ENCODE measurements at places on chromosomes 12 and 14.
A peak's percentile ranks its signal among the peaks of the same experiment; 100 is the strongest.

DNA sequence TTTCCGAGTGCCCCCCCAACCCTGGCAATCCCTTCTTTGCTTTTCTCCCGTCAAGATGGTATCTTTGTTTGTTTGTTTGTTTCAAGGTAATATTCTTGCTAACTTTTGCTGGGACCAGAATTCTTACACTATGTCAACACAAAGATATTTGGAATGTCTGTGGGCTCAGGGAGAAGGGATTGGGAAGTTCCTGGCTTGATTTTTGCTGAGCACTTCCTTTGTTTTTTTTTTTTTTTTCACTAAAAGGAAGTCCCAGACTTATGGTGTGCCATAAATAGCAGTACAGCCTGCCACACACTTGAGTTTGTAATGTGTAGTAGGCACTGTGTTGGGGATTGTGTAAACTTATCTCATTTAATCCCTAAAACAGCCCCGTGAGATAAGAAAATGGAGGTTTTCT, 11.2 kb upstream of the RNU6-7 start:
- DNase-seq: no peak

- DNase-seq: no peak
Observed at GRCh38 chr12:93938931-93939330, 209.4 kb upstream of the PLXNC1 start.

- peak; percentile 31 for DNase-seq
Observed at GRCh38 chr12:11958221-11959091, 112.3 kb upstream of the BCL2L14 start.

DNA sequence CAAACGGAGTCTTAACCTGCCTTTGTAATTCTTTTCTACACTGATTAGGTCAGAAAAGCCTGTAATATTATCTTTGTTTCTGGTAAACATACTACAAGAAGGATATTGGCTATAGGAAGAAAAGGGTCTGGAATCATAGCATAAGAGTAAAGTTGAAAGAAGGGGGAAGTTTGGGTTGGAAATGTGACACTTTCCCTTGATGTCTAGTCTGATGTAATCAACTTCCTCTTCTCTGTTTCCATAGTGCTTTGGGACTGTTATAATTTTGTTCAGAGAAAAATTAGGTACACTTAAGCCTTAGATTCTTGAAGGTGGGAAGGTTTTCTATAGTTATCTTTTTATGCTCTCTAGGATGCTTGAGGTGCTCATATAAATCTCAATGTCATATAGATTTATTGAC, 322.2 kb downstream of the AEBP2 start:
- no peak for DNase-seq

DNA sequence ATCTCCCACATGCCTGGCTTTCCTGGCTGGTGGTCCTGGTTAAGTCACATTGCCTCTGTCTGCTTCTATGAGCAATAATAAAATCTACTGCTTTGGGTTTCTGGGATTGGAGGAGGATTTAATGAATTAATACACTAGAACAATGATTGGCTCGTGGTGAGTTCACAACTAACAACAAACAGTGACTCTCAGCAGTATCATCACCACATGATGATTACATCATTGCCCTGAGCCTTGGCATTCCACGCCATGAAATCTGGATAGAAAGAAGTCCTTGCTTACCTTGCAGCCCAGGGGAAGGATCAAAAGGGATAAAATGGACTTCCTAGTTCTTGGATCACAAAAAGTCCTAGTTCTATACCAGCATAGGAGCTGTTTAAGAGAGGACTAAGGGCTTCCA, 1069.0 kb downstream of the VRK1 start:
- DNase-seq: no peak

DNA sequence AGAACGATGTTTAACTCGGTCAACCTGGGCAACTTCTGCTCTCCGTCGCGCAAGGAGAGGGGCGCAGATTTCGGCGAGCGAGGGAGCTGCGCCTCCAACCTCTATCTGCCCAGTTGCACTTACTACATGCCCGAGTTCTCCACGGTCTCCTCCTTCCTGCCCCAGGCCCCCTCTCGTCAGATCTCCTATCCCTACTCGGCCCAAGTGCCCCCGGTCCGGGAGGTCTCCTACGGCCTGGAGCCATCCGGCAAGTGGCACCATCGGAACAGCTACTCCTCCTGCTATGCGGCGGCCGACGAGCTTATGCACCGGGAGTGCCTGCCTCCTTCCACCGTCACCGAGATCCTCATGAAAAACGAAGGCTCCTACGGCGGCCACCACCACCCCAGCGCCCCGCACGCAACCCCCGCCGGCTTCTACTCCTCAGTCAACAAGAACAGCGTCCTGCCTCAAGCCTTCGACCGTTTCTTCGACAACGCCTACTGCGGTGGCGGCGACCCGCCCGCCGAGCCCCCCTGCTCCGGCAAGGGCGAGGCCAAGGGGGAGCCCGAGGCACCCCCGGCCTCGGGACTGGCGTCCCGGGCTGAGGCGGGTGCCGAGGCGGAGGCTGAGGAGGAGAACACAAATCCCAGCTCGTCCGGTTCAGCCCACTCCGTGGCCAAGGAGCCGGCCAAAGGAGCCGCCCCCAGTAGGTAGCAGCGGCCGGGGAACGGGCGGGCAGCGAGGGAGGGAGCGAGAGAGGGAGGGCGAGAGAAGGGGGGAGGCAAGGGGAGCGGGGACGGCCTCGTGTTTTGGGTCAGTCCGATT, 513 bp downstream of the HOXC11 start:
- DNase-seq: peak; percentile 65

GRCh38 chr14:35531960-35532747, 1.8 kb upstream of the INSM2 start:
- DNase-seq: no peak

DNA sequence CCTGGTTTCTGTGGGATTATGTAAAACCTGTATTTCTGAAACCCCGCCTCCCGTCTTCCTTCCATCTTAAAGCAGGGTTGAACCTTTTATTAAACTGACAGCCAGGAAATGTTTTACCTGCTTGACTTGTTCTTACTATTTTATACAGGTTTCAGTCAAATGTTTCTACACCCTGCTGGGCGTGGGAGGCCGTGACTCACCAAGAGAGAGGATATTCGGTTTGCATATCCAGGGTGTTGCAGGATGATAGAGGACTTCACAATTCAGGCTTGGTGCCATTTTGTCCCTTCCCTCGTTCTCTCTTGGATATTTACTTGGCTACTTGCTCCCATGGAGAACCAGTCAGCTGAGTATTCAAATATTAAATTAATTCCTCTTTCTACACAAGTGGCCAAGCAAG, 69.7 kb downstream of the ARF6 start:
- DNase-seq: no peak

GRCh38 chr12:10554228-10554755, 48.6 kb downstream of the EIF2S3B start:
- DNase-seq: no peak

DNA sequence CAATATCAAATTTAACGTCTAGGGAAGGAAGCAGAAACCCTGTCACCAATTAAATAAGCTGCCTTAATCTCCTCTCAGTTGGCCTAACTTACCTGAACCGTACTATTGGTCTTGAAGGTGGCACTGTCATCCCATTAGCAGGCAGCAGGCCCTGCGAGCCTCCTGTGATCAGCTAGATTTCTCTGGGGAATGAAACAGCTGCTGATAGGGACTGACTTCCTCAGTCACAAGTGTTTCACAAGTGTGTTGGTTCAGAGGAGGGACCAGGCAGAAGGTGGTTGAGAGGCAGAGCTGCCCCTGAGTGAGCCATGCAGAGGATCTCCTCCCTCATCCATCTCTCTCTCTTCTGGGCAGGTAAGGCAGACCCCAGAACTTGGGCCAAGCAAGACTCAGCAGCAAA, 166.8 kb downstream of the DAD1 start:
- DNase-seq: no peak

- no peak for DNase-seq
Observed at GRCh38 chr12:80676856-80677255, 30.6 kb upstream of the MYF6 start.

DNA sequence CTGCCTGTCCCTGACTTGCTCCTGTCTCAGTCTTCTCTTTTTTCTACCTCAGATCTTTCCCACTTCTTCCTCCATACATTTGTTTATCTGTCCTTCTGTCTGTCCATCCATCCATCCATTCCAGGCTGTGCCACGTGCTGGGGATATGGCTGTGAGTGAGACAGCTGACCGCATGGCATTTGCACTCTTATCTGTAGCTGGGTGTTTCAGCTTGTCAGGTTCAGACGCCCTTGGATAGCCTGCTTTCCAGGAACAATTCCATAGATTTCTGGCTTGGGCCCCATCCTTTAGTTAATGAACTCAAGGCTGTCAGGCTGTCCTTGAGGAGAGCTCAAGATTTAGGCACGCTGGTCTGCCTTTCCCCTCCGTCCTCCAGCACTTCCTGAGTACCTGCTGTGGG, 116.6 kb downstream of the TSPAN9 start:
- no peak for DNase-seq

DNA sequence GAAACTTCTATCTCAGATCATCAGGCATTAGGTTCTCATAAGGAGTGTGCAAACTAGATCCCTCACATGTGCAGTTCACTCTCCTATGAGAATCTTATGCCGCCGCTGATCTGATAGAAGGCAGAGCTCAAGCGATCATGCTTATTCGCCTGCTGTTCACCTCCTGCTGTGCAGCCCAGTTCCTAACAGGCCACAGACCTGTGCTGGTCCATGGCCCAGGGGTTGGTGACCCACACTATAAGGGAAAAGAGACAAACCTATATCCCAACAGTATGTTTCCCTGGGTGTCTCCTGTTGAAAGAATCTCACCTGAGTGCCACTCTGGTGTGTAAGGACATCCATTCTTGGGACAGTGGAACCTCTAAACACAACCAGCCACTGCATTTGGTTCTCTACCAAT, 186.3 kb downstream of the RIMBP2 start:
- no peak for DNase-seq

GRCh38 chr14:36976571-36977023, 195.8 kb downstream of the SLC25A21 start:
- DNase-seq: no peak

DNA sequence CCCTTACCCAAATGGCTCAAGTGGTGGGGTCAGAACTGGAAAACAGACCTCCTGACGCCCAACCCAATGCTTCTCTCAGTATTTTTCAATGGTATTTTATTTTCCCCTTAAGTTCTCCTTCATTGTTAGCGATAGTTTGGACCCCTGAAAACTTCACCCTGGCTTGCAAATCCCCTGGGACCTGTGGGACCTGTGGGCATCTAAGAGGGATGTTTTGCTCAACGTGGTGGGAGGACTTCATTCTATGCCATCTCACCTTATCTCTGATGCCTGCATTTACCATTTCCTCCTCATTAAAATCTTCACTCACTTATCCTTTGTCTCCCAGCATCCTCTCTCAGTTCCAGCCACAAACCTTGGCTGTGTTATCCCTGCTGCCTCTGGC, 59.4 kb upstream of the GZMB start:
- no peak for DNase-seq

DNA sequence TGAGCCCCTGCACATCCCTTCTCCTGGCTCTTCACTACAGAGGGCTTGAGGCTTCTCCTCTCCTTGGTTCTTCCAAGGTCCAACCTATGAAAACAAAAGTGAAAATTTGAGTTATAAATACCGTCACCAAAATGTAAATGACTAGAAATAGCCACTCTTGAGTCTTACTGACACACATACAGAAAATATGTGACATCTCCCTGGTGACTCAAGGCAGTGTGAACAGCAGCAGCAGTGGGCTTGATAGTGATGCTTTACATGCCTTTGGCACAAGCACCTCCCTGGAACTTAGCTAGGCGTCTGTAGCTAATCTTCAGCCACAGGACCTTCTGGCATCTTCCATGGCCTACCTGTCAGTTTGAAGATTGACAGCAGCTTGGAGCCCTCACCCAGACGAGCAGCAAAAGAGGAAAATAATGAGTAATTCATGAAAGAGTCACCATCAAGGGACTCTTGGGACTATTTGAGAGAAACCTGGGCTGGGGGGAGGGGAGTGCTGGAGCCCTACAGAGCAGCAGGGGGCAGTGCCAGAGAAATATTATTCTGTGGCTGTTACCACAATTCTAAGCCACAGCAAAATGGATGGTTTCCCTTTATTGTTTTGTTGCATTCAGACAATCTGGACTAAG, 158.0 kb downstream of the KCNK10 start:
- no peak for DNase-seq

DNA sequence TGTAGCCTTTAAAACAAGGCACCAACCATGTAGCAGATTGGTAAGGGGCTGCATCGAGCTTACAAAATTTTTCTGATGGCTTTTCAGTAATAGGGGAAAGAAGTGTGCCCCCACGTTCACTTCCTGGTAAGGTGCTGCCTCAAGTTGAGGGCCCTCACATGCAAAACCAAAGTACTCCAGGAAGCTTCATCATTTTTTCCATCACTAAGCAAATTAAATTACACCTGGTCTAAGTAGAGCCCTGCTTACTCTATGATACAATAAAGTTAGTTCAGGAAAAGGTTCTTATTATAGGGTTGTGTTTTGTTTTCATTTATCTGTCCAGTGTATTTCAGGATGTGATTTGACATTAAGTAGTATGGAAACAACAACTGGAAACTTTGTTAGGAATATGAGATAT, 15.0 kb upstream of the AKAP5 start:
- DNase-seq: no peak

- no peak for DNase-seq
Observed at GRCh38 chr12:4238577-4238976, 35.0 kb upstream of the CCND2 start.

DNA sequence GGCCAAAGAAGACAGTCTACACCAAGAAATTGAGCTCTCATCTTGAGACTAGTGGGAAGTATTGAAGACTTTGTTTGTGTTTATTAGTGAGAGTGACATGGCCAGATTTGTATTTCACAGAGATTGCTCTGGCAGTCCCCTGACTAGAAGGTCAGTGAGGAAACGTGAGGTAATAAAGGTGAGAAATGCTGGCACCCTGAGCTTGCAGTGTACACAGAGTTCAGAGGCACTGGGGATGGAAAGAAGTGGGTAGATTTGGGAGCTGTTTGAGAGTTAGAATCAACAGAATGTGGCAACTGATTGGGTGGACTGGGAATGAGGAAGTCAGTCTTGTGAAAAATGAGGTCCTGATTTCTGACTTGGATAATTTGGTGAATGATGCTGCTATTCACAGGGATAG, 336.9 kb downstream of the SNAPC1 start:
- DNase-seq: no peak

- no peak for DNase-seq
Observed at GRCh38 chr12:111169032-111169431, 199.9 kb downstream of the PHETA1 start.

DNA sequence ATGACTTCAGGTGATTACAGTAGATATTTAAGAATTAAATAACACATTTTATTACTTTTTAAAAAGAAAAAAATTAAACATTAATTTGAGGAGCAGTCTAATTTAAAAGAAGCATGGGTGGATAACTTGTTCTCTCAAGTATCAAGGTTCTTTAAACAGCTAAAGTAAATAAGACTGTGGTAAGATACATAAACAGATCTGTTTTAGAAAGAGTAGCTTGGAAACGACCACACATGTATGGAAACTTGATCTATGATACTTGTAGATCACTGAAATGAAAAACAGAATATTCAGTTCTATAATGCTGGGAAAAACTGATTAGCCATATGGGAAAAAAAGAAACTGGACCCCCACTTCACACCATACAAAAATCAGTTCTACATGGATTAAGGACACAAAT, 36.0 kb downstream of the TC2N start:
- no peak for DNase-seq

Measured in RKO (cell line).